ENCODE measurements at places on chromosomes 16 and 17.
A peak's percentile ranks its signal among the peaks of the same experiment; 100 is the strongest.

- no peak for DNase-seq
Measured at GRCh38 chr16:13333336-13333735, 431.9 kb downstream of the SHISA9 start.

DNA sequence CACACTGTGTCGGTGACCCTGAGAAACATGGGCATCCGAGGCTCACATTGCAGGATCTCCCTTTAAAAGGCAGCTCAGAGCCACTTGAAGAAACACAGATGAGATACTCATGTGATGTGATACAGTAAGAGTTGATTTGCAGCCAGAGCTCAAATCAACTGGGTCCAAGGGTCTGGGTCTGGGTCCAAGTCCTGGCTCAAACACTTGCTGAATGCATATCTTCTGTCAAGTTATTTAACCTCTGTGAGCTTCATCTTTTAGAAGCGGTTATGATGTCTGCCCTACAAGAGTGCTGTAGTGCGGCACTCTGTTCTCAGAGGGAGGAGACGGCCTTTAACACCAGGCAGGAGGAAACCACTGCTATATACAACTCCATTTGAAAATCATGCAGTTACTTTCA lies 6.4 kb downstream of the KRT38 start:
- no peak for DNase-seq

- peak; percentile 65 for DNase-seq
Measured at GRCh38 chr16:1770328-1771187, 785 bp downstream of the NME3 start.

DNA sequence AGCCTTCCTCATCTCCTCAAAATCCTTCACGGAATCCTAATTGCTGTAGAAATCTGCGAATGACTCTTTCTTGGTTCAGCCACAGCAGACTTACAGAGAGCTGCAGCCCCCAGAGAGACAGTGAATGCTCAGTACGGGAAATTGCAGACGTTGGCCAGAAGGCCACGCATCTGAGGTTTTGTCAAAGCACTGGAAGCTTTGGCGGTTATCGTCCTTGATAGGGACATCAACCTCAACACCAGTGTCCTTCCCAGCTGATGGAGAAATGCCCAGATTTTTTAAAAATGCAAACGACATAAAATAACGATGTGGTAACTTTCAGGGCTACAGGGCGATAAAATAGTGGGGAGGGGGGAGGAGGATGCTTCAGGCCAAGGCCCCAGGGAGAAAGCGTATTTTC lies 166.6 kb upstream of the CIBAR2 start:
- DNase-seq, result no peak

- DNase-seq, result no peak
Measured at GRCh38 chr17:27849474-27850185, 43.5 kb downstream of the LYRM9 start.

- DNase-seq, result peak; percentile 50
Measured at GRCh38 chr17:54900457-54901229, at the start of gene TOM1L1. TSS of gene TOM1L1 (plus strand) at chr17:54900852. CDS start at chr17:54900866, 14 bp downstream.

DNA sequence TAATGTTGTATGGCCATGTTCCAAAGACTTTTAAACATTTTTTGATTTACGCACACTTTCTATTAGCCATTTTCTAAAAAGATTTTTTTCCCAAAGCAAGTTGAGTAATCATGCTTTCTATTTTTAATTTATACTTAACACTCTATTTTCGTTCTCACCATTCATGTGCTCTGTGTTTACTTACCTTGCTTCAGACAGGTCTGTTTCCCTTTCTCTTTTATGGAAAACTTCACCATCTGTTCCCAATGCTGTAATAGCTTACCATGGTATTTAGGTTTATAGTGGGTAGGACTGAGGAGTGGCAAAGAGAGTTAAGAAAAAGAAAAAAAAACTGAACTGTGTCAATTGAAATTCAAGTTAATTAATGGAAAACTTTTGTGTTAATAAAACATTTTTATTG lies 37.5 kb upstream of the KCNJ16 start:
- DNase-seq, result no peak
